ENCODE measurements at places on chromosomes 5 and 9. TPM values are rescaled to one million over a fixed set of nuclear protein-coding genes. Genes with fewer than 3 reads are reported as not detected.

DNA sequence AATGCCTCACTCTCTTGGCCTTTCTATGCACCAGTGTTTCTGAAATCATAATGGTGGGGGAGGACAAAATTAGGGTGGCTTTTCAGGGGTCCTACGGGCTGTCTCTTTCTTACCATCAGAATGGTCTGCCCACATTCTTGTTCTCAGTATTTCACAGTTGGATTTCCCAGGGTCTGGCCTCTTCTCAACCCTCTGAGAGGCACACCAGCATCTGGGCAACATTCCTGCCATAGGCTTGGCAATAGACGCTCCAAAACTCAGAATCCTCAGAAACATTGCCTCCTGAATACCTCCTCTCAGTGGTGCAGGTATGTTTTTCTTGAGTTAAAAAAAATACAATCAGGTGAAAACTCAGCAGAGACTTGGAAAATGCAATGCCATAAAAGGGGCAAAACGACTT is 358.3 kb downstream of the NTRK2 start:
- no peak for DNase-seq
- no peaks in the 10 kb centered on the region for H3K36me3 ChIP-seq
- H3K27ac ChIP-seq: no peak overlapping the region
- no peak overlapping the region for H3K4me3 ChIP-seq
- no peaks in the 10 kb centered on the region for H3K27me3 ChIP-seq

GRCh38 chr9:95507464-95508241 is 9.1 kb downstream of the PTCH1 start:
- H3K4me1 ChIP-seq: no peaks in the 10 kb centered on the region
- no peaks in the 10 kb centered on the region for H3K36me3 ChIP-seq
- peak; percentile 78 for DNase-seq
- peak overlapping the region; percentile 88 for H3K27ac ChIP-seq
- no peaks in the 10 kb centered on the region for H3K27me3 ChIP-seq
- peak overlapping the region; percentile 75 for H3K4me3 ChIP-seq

- H3K4me1 ChIP-seq: no peaks in the 10 kb centered on the region
- peaks cover 3% of the 10 kb centered on the region for H3K27me3 ChIP-seq
- H3K36me3 ChIP-seq: no peaks in the 10 kb centered on the region
Observed at GRCh38 chr5:135052511-135053145, 18.6 kb upstream of the PITX1 start.

Gene CBY3
- not detected for total RNA-seq

Data from sigmoid colon (tissue), 7 donors.